ENCODE measurements at places on chromosomes 3 and 15.
A peak's percentile ranks its signal among the peaks of the same experiment; 100 is the strongest.

DNA sequence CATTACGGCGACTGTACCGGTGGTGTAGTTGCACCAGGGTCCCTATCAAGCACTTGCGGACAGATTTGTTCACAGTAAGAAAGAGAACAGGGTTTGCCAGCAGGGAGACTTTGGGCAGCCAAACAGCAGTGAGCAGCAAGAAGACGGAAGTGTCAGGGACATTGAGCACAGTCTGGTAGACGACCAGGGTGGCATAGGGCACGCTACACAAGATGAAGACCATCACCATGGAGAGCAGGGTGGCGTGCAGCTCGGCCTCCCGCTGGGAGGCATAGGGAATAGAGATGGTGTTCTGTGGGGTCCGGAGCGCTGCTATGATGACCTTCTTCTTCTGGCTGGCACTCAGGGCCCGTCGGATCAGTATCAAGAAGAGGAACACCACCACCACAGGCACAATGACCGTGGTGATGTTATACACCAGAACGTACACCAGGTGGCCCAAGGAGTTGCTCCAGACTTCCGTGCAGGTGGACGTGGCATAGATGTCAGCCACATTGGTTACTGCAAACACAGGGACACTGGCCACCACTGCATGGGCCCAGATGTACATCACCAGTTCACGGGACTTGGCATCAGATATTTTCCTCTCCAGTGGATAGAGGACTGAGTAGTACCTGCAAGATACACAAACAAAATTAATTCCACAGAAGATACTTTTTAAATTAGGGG lies 19.1 kb upstream of the FSIP1 start:
- H3K36me3 ChIP-seq = no peaks in the 10 kb centered on the region
- H3K4me1 ChIP-seq = no peaks in the 10 kb centered on the region
- H3K27ac ChIP-seq = no peak overlapping the region
- peak; percentile 49 for DNase-seq
- H3K27me3 ChIP-seq = no peaks in the 10 kb centered on the region
- no peak overlapping the region for H3K4me3 ChIP-seq

DNA sequence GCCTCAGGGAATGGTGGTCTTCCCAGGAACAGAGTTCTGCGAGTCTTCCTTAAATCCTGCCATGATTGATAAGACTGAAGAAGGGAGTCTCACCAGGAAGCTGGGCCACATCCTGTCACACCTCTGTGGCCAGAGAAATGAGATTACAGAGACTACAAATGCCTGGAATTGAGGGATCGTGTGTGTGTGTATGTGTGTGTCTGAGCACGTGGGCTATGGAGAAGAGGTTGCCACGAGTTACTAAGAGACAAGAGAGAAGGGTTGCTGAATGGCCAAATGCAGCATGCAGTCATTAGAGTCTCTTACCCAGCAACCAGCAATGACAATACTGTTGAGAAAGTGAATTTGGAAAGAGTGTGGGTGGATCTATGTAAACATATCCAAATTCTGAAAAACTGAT lies 443.1 kb downstream of the MFSD1 start:
- H3K4me3 ChIP-seq = no peak overlapping the region
- H3K4me1 ChIP-seq = peaks cover 2% of the 10 kb centered on the region
- no peak overlapping the region for H3K27ac ChIP-seq
- no peaks in the 10 kb centered on the region for H3K27me3 ChIP-seq

- no peaks in the 10 kb centered on the region for H3K4me1 ChIP-seq
- DNase-seq = no peak
- no peak overlapping the region for H3K4me3 ChIP-seq
Measured at GRCh38 chr3:56879436-56880215, 77.9 kb upstream of the ARHGEF3 start.

DNA sequence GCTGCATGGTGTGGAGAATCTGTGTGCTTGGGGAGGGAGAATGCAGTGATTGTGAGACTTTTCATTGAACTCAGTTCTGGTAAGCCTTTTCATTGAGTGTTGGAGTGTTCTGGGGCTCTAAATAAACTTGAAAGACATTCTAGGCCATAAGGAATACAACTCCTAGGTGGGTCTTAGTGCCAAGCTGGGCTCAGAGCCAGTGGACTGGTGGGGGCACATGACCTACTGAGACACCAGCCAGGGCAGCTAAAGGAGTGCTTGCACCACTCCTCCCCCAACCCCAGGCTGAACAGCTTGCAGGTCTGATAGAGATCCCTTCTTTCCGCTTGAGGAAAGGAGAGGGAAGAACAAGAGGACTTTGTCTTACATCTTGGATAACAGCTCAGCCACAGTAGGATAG lies 21.7 kb upstream of the KPNA4 start:
- H3K27me3 ChIP-seq = no peaks in the 10 kb centered on the region
- no peaks in the 10 kb centered on the region for H3K4me1 ChIP-seq
- no peak overlapping the region for H3K4me3 ChIP-seq

- H3K27ac ChIP-seq = no peak overlapping the region
- no peaks in the 10 kb centered on the region for H3K36me3 ChIP-seq
- no peak for DNase-seq
- no peak overlapping the region for H3K4me3 ChIP-seq
- H3K4me1 ChIP-seq = no peaks in the 10 kb centered on the region
- no peaks in the 10 kb centered on the region for H3K27me3 ChIP-seq
Measured at GRCh38 chr3:187957582-187957981, 196.4 kb upstream of the LPP start.

- no peak for DNase-seq
- no peak overlapping the region for H3K27ac ChIP-seq
- no peak overlapping the region for H3K4me3 ChIP-seq
- no peaks in the 10 kb centered on the region for H3K27me3 ChIP-seq
- H3K36me3 ChIP-seq = peaks cover 2% of the 10 kb centered on the region
Measured at GRCh38 chr3:42224658-42225421, 41.1 kb downstream of the CCK start.

DNA sequence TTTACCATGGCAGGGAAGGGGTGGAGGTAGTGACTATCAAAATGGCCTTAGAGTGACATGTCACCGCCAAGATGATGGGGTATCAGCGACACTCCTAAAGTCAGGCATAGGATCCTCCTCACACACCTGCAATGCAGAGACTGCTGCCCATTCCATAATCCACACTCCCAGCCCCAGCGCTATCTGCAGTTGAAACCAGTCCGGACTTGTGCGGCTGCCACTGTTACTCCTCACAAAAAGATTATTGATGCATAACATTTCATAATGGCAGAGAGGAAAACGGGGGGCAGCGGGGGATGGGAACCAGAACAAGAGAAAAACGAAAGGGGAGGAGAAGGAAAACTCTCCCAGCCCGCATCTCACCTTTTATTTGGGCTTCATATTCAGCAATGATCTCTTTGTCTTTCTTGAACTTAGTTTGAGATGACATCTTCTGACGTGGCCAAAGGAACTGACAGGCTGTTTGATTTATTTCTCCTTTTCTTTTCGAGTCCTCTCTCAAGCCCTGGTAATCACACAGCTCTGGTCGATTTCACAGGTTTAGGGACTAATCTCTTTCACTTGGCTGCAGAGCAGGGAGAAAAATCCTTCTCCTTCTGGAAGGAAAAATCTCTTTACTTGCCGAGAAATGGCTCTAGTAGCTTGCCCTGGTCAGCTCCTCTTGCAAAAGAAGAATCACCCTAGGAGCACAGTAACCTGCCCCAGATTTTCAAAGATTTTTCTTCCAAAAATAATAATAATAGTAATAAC lies 749 bp downstream of the SRGAP3 start:
- peak; percentile 43 for DNase-seq
- no peaks in the 10 kb centered on the region for H3K36me3 ChIP-seq

GRCh38 chr15:62071711-62072308 lies 5.0 kb downstream of the C2CD4A start:
- no peak overlapping the region for H3K4me3 ChIP-seq
- DNase-seq = peak; percentile 21
- no peaks in the 10 kb centered on the region for H3K36me3 ChIP-seq
- H3K27me3 ChIP-seq = peaks cover 19% of the 10 kb centered on the region

DNA sequence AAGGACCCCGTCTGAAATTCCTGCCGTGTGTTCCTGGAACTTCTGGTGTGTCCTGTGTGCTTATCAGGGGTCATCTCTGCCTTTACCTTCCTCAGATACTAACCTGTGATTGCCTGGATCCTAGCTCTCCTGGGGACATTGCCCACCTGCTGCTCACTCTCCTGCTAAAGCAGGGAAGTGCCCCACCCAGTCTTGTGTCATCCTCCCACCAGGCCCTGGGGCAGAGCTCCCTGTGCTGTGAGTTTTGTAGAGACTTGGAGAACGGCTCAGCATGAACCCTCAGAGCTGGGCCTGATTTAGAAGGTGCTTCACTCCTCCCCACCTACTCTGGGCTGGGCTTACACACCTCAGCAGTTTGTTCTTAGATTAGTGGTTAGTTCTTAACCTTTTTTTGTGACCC lies 3.8 kb upstream of the TMEM44 start:
- H3K27ac ChIP-seq = no peak overlapping the region
- H3K27me3 ChIP-seq = no peaks in the 10 kb centered on the region
- no peaks in the 10 kb centered on the region for H3K4me1 ChIP-seq

- no peaks in the 10 kb centered on the region for H3K36me3 ChIP-seq
- DNase-seq = no peak
- H3K4me3 ChIP-seq = no peak overlapping the region
- H3K4me1 ChIP-seq = peaks cover 8% of the 10 kb centered on the region
- no peak overlapping the region for H3K27ac ChIP-seq
Measured at GRCh38 chr3:126029241-126029640, 54.7 kb downstream of the SLC41A3 start.

DNA sequence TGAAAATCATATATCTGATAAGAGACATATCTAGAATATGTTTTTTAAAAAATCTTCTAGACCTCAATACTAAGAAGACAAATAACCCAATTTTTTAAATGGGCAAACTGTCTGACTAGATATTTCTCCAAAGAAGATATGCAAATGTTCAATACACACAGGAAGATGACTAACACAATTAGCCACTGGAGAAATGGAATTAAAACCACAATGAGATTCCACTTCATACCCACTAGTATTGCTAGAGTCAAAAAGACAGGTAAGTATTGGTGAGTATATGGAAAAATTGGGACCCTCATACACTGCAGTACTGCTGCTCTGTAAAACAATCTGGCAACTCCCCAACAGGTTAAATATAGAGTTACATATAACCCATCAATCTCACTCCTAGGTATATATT lies 33.1 kb upstream of the TOPAZ1 start:
- no peak for DNase-seq
- no peaks in the 10 kb centered on the region for H3K36me3 ChIP-seq
- no peaks in the 10 kb centered on the region for H3K27me3 ChIP-seq
- H3K4me1 ChIP-seq = no peaks in the 10 kb centered on the region

- H3K27ac ChIP-seq = no peak overlapping the region
- H3K27me3 ChIP-seq = no peaks in the 10 kb centered on the region
- H3K36me3 ChIP-seq = no peaks in the 10 kb centered on the region
Measured at GRCh38 chr3:196989721-196990262, 21.2 kb upstream of the PIGZ start.

GRCh38 chr3:141237701-141238521 lies 6.3 kb downstream of the PXYLP1 start:
- peaks cover 17% of the 10 kb centered on the region for H3K4me1 ChIP-seq
- peak; percentile 28 for DNase-seq
- no peak overlapping the region for H3K27ac ChIP-seq
- no peaks in the 10 kb centered on the region for H3K27me3 ChIP-seq

GRCh38 chr3:39644176-39644575 lies 165.2 kb upstream of the MYRIP start:
- no peak overlapping the region for H3K27ac ChIP-seq
- no peaks in the 10 kb centered on the region for H3K36me3 ChIP-seq
- DNase-seq = no peak
- H3K4me1 ChIP-seq = peaks cover 2% of the 10 kb centered on the region

GRCh38 chr3:74605437-74605836 lies 9.0 kb downstream of the CNTN3 start:
- DNase-seq = no peak
- no peaks in the 10 kb centered on the region for H3K36me3 ChIP-seq
- H3K27me3 ChIP-seq = no peaks in the 10 kb centered on the region
- H3K4me1 ChIP-seq = no peaks in the 10 kb centered on the region
- H3K27ac ChIP-seq = no peak overlapping the region
- no peak overlapping the region for H3K4me3 ChIP-seq

DNA sequence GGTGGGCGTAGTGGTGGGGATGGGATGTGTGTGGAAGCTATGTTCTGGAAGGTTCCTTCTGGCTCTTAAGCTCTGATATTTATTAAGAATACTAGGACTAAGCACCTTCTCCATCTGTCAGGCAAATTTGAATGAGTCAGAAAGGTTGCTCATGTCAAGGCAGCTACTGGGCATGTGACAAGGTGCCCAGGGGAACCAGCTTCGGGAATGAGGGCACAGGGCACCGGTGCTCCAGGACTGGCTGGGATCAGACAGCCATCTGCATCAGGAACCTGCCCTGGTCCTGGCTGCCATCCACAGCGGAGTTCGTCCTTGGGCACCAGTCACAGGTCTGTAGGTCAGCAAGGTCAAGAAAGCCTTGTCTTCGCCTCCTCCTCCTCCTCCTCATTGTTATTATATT lies 32.5 kb downstream of the CA12 start:
- no peak for DNase-seq
- H3K36me3 ChIP-seq = no peaks in the 10 kb centered on the region
- no peaks in the 10 kb centered on the region for H3K4me1 ChIP-seq
- no peaks in the 10 kb centered on the region for H3K27me3 ChIP-seq

- H3K36me3 ChIP-seq = no peaks in the 10 kb centered on the region
- H3K27me3 ChIP-seq = no peaks in the 10 kb centered on the region
- H3K4me1 ChIP-seq = no peaks in the 10 kb centered on the region
- H3K27ac ChIP-seq = no peak overlapping the region
- H3K4me3 ChIP-seq = no peak overlapping the region
- DNase-seq = no peak
Measured at GRCh38 chr3:33145901-33146580, 32.2 kb downstream of the CRTAP start.

- no peak for DNase-seq
- H3K4me1 ChIP-seq = no peaks in the 10 kb centered on the region
- H3K4me3 ChIP-seq = no peak overlapping the region
- H3K27ac ChIP-seq = no peak overlapping the region
- no peaks in the 10 kb centered on the region for H3K36me3 ChIP-seq
Measured at GRCh38 chr15:29331669-29332068, 62.0 kb upstream of the NSMCE3 start.

DNA sequence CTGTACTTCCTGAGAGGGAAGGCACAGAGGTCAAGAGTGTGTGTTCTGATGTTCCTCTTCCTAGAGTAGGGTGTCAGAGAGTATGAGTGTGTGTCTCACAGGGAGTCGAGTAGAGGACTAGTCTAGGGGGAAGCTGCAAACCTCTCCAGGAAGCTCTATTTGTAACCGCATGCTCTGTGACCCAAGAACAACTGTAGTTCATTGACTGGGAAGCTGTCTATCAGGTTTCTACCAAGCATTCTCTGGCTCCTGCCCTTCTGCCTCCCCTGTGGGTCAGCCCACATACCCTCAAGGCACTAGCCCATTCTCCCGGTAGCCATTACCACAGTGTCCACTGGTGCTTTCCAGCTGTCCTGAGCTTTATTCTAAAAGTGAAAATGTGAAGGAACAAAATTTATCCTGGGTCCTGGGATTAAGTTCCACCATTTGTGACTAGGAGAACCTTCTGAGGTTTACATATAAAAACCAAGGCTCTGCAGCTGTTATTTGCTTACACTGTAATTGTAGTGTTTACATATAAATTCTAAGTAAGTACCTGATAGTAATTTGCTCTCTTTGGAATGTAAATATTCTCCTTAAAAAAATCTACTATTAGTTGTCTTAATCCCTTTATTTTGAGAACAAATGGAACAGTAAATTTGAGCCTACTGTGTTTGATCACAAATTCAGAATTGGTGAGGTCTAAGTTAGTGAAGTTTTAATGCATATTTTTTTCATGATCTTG lies 40.7 kb downstream of the MYRIP start:
- H3K27ac ChIP-seq = no peak overlapping the region
- no peaks in the 10 kb centered on the region for H3K27me3 ChIP-seq
- no peak overlapping the region for H3K4me3 ChIP-seq
- no peak for DNase-seq
- no peaks in the 10 kb centered on the region for H3K4me1 ChIP-seq
